ENCODE measurements at places on chromosomes 5 and 9. TPM values are rescaled to one million over a fixed set of nuclear protein-coding genes. Genes with fewer than 3 reads are reported as not detected.

DNA sequence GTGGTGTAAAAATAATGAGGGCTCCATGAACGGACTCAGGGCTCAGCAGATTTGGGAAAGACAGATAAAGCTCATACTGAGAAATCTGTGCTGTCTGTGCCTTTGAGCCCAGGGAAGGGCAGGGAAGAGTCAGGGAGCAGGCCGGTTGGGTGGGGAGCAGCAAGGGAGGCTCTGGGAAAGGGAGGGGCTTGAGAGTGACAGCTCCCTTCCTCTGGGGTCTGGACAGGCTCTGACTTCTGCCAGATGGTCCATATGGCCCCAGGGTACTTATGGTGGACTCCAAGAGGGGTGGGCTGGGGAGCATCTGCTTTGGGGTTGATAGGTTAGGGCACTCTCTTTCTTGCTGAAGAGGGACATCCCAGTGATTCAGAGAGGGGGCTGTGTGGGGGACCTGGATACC is 2.1 kb downstream of the NPR2 start:
- no peak for DNase-seq

DNA sequence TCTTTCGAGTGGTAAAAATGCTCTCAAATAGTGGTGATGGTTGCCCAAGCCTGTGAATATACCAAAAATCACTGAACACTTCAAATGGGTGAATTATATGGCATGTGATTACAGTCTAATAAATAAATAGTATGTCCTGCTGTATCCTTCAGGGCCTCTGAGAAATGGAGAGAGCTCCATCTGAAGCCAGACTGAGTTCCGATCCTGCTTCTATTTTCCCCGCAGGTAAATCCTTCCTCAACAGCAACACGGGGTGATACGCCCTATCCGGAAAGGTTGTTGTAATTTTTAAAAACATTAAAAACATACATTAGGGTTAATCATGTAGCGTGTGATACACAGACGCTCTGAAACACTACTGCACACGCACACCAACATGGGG is 695 bp upstream of the SNAPC3 start:
- DNase-seq, result no peak

The CDKN2A gene
- total RNA-seq, result 3.9 TPM

GRCh38 chr5:168126606-168127005 is 164.8 kb upstream of the WWC1 start:
- DNase-seq, result no peak

DNA sequence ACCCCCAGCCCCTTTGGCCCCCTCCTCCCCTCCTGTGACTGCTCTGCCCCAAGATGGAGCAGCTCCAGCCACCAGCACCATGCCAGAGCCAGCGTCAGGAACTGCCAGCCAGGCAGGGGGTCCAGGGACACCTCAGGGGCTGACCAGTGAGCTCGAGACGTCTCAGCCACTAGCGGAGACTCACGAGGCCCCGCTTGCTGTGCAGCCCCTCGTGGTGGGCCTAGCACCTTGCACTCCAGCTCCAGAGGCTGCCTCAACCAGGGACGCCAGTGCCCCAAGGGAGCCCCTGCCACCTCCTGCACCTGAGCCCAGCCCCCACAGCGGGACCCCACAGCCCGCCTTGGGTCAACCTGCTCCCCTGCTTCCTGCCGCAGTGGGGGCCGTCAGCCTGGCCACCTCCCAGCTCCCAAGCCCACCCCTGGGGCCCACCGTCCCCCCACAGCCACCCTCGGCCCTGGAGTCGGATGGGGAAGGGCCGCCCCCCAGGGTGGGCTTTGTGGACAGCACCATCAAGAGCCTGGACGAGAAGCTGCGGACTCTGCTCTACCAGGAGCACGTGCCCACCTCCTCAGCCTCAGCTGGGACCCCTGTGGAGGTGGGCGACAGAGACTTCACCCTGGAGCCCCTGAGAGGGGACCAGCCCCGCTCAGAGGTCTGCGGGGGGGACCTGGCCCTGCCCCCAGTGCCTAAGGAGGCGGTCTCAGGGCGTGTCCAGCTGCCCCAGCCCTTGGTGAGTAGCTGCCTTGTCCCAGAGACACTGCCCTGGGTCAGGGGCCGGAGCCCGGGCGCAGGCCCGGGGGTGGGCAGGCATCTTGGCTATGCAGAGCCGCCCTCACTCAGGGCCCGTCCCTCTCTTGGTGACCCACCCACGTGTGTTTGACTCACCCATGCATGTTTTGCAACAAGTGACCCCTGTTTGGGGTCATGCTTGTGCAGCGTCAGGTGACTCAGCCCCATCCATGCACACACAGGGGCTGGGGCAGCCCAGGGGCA is 105.2 kb downstream of the WNK2 start:
- no peak for DNase-seq

The PPP3R2 gene
- not detected for total RNA-seq

The ECM2 gene
- 10.1 TPM for total RNA-seq

GRCh38 chr9:27864644-27865438 is 291.6 kb upstream of the C9orf72 start:
- DNase-seq, result no peak

GRCh38 chr9:85594316-85594715 is 147.4 kb downstream of the AGTPBP1 start:
- no peak for DNase-seq

- DNase-seq, result no peak
Observed at GRCh38 chr5:91288118-91288916, 94.8 kb downstream of the ARRDC3 start.

- no peak for DNase-seq
Observed at GRCh38 chr5:151924564-151925301, at the start of gene GLRA1. Gene GLRA1 (minus strand): TSS chr5:151924851. CDS start chr5:151924549, 302 bp downstream.

The SLC6A7 gene
- total RNA-seq, result not detected
